SK-N-DZ (cell line): ENCODE measurements at places on chromosomes 2 and 18.

DNA sequence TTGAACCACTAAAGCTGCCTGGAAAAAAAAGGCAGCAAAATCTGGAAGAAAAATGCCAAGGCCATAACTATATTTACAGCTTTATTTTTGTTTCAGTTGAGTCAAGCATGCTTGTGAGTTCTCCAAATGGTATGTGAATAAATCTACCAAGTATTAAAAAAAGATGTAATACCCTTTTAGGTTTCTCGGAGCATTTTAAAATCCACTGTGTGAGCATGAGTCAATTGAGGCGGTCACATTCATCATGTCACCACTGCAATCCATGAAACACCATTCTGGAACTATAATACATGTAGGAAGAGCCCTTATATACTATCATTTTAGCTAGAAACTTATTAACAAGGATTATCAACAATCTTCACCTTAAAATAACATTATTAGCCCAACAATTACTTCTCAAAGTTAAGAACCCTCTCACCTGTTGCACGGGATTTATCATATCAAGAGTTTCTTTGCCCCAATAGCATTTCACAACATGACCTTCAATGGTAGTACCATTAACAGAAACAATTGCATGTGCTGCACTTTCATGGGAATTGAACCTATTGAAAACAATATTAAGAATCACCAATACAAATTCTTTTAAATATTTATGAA lies 24.2 kb upstream of the C2orf42 start:
- no peak for DNase-seq

DNA sequence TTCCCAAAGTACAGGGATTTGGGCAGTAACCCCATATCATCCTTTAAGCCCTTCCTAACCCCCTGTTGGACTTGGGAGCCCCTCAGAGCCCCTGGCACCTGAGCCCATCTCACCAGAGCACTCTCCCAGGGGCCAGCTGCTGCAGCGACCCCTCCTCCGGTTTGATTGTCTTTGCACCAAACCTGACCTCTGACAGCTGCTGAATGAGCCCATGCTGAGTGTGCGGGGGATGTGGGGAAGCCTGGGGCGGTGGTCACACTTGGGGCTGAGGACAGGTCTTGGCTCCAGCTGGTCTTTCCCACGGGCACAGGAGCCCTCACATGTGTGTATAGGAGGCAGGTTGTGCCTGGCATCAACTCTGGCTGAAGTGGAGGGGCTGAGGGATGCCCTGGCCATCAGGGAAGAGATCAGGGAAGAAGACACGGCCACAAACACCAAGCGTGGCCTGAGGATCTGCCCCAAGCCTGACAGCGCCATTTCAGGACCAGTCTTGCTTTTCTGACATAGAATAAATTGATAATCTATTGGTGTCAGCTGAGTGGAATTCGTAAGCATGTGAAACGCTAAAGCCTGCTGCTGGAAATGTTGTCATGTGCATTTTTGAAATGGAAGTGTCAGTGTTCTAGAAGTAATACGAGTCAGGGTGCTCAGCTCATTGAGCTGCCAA lies 102.4 kb downstream of the ACKR3 start:
- no peak for DNase-seq

DNA sequence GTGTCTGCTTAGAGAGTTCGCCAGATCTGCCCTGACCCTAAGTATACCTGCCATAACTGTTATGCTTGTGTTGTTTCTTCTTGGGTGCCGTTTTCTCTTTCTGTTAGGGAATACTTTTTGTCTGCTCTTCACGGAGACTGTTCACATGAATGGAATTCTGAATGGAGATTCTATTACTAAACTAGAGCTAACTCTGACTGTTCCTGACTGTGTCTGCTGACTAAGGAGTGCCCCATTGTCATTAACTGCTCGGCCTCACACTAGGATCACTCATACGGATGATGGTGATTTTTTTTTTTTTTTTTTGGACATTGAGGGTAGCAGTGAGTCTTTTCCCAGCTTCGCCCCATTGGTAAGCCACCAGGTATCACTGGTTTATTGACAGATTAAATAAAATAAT lies 104.8 kb upstream of the SLC8A1 start:
- DNase-seq, result no peak

GRCh38 chr2:171132086-171132485 lies 28.6 kb downstream of the TLK1 start:
- no peak for DNase-seq

GRCh38 chr2:209383212-209383611 lies 40.6 kb upstream of the MAP2 start:
- no peak for DNase-seq

GRCh38 chr2:182048621-182049020 lies 63.0 kb downstream of the PPP1R1C start:
- DNase-seq, result no peak

- DNase-seq, result no peak
Observed at GRCh38 chr2:88660622-88661021, 30.9 kb upstream of the RPIA start.

- DNase-seq, result no peak
Observed at GRCh38 chr2:176496761-176497160, 227.5 kb downstream of the MTX2 start.

DNA sequence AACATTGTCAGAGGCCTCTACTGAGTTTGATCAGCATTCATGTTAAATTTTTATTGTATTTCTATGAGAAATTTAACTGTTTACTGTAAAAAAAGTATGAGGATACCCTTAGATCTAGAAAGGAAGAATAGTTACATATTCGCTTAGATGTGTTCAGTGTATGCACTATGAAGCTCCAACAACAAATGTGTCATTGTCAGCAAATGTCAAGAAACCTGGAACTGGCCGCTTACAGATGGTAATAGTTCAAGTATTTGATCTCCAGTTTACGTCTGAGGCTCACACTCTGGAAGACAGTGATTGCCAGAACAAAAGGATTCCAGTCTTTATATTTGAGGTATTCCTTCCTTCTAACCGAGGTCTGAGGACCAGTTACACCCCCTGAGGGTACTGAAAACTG lies 921.2 kb upstream of the LRRTM1 start:
- no peak for DNase-seq

- no peak for DNase-seq
Observed at GRCh38 chr18:12304351-12305210, 3.5 kb upstream of the TUBB6 start.

- DNase-seq, result no peak
Observed at GRCh38 chr18:32998921-32999320, 226.1 kb upstream of the KLHL14 start.

GRCh38 chr2:61471905-61472805 lies 1.3 kb upstream of the USP34 start:
- no peak for DNase-seq

DNA sequence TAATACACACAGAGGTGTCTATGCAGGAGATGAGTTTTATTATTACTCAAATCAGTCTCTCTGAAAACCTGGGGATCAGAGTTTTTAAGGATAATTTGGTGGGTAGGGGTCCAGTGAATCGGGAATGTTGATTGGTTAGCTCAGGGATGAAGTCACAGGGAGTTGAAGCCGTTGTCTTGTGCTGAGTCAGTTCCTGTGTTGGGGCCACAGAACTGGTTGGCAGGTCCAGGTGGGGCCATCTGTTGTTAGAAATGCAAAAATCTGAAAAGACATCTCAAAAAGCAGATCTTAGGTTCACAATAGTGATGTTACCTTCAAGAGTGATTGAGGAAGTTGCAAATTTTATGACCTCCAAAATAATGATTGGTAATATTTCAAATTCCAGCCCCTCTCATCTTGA lies 86.9 kb downstream of the VSNL1 start:
- no peak for DNase-seq

DNA sequence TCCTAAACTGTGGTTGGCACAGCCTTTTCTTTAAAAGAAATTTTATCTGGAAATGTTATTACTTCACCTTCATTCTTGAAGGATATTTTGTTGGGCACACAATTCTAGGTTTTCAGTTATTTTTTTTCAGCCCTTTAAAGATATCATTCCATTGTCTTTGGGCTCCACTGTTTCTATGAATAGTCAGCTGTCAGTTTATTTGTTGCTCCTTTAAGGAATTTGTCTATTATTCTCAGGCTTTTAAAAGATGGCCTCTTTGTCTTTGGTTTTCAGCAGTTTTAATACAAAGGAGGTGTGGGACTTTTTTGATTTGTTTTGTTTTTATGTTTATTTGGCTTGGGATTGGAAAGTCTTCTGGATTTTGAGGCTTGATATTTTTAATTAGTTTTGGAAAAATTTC lies 61.8 kb downstream of the VAPA start:
- DNase-seq, result no peak

DNA sequence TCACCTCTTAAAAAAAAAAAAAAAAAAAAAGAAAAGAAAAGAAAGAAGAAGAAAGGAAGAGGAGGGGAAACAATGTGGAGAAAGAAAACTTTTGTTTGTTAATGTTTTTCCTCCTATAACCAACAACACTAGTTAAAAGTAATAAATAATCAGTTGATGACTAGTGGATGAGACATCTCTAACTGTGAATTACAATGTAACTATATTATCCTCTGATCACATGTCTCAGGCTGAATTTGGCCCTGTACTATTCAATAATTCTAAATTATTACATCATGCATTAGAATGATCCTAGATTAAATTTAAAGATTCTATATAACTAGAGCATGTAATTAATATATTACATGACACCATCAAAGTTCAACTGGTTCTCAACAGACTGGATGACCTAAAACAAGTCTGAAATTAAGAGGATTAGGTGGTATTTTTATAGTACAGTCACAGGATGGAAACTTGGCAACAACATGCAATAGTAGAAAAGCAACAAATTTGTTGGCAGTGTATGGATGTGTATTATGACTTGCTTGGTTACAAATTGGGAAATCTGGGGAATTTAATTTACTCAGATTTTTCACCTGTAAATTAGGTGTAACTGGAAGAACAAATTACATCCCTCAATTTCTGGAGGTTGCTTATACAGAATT lies 269.3 kb upstream of the SETBP1 start:
- DNase-seq, result no peak

GRCh38 chr2:15591692-15592463 lies at the start of gene DDX1:
DDX1 (plus strand) TSS chr2:15591868; CDS start chr2:15591934, 66 bp downstream.
- DNase-seq, result no peak

- DNase-seq, result no peak
Observed at GRCh38 chr2:233700028-233700635, 7.4 kb downstream of the UGT1A6 start.

GRCh38 chr2:138949517-138949916 lies 169.3 kb upstream of the NXPH2 start:
- DNase-seq, result no peak

- DNase-seq, result no peak
Observed at GRCh38 chr2:39135690-39136259, 14.9 kb upstream of the SOS1 start.

GRCh38 chr18:3814816-3815215 lies 364.8 kb downstream of the TGIF1 start:
- DNase-seq, result no peak

- no peak for DNase-seq
Observed at GRCh38 chr2:70757966-70758365, 10.0 kb downstream of the ADD2 start.

- peak; percentile 66 for DNase-seq
Observed at GRCh38 chr2:26583381-26583911, 57.7 kb downstream of the CIB4 start.

GRCh38 chr2:57190007-57190406 lies 856.6 kb upstream of the VRK2 start:
- no peak for DNase-seq

- DNase-seq, result peak; percentile 69
Observed at GRCh38 chr2:42928692-42929545, 136.5 kb upstream of the HAAO start.

- DNase-seq, result no peak
Observed at GRCh38 chr2:222532315-222532714, 108.0 kb downstream of the SGPP2 start.

DNA sequence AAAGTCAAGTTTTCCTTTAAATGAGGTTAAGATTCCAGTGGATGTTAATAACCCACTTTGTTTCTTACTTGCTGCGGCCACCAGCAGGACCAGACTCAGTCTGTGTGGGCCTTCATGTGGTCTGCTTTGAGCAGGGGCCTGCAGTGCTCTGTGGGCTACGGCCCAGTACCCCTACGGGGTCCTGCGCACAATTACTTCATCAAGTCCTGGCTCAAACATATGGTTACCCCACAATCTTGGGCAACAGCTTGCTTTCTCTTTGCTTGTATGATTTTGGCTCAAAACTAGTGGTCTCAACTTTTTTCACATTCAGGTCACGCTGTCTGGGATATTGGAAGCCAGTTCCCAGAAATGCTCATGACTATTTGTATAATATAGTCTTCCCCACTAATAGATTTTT lies 64.2 kb downstream of the PTPN2 start:
- no peak for DNase-seq

GRCh38 chr2:42752314-42752713 lies 11.6 kb downstream of the OXER1 start:
- no peak for DNase-seq

- DNase-seq, result no peak
Observed at GRCh38 chr2:175872005-175872348, 130.1 kb downstream of the LNPK start.

GRCh38 chr18:46199515-46200147 lies 95.4 kb downstream of the HAUS1 start:
- DNase-seq, result no peak

DNA sequence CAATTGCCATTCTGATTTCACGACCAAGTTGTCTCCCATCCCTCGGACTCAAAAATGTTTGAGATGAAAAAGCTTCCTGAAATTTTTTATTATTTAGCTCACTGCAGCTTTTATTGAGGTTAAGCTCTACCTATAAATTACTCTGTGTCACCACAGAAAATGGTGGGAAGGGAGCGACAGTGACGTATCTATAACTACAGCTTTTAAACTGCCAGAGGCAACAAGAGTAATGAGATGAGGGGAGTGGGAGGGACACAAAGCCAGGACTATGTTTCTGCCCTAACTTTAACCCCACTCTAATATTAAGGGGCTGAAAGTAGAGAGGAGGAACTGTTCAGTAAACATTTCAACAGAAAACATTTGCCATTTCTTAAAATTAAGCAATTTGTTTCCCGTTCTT lies 37.4 kb downstream of the SMAD2 start:
- DNase-seq, result no peak

- DNase-seq, result peak; percentile 54
Observed at GRCh38 chr2:68594674-68595492, 48.5 kb upstream of the PROKR1 start.

DNA sequence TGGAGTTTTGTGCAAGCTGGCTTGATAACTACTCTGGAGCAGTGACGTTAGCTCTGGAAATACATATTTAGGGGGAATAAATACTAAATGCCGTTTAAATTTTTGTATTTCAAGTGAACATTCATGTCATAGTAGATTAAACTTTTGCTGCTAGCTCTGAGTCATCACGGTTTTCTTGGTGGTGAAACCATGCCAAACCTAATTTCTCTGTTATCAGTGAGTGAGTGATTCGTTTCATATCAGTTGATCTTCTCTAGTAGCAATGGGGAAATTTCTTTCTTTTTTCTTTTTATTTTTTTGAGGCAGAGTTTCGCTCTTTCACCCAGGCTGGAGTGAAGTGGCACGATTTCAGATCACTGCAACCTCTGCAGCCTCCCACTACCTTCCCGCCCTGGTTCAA lies 211.1 kb downstream of the PTPRM start:
- DNase-seq, result no peak

GRCh38 chr2:217863883-217864282 lies 138.9 kb downstream of the TNS1 start:
- DNase-seq, result no peak

- DNase-seq, result no peak
Observed at GRCh38 chr2:21194147-21194546, 70.4 kb downstream of the TDRD15 start.
